ENCODE measurements at places on chromosomes 12 and 14. TPM values are rescaled to one million over a fixed set of nuclear protein-coding genes. Genes with fewer than 3 reads are reported as not detected.

GRCh38 chr14:77516126-77516525, 17.5 kb upstream of the ISM2 start:
- DNase-seq = no peak

NRIP2 gene
- total RNA-seq = 1.7 TPM

DNA sequence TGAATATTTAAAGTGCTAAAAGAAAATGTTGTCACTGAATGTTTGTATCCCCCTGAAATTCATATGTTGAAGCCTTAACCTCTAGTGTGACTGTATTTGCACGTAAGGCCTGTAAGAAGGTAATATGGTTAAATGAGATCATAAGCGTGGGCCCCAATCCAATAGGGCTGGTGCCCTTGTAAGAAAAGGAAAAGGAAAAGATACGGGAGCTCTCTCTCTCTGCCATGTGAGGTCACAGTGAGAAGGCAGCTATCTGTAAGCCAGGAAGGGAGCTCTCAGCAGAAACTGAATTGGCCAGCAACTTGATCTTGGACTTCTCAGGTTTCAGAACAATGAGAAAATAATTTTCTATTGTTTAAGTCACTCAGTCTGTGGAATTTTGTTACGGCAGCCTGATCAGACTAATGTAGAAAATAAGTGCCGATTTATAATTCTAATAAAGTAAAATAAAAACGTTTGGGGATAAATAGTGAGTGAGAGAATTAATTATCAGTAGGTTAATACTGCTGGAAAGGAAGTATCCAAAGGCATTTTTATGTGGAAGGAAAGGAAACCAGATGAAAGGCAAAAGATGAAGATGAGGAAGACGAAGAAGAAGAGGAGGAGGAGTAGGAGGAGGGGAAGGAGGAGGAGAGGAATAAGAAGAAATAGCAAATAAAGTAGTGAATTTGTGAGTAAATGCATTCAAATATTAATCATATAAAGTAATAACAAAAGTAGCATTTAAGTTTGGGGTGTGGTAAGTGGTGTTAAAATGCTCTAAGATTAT, 188.5 kb upstream of the KRR1 start:
- DNase-seq = no peak

DNA sequence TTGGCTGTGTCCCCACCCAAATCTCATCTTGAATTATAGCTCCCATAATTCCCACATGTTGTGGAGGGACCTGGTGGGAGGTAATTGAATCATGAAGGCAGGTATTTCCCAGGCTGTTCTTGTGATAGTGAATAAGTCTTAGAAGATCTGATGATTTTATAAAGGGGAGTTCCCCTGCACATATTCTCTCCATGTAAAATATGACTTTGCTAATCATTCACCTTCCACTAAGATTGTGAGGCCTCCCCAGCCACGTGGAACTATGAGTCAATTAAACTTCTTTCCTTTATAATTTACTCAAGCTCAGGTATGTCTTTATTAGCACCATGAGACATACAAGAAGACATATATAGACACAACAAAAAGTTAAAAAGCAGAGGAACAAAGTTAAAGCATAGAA, 120.0 kb downstream of the CPNE8 start:
- DNase-seq = no peak

SALL2 gene
- 6.4 TPM for total RNA-seq

DNA sequence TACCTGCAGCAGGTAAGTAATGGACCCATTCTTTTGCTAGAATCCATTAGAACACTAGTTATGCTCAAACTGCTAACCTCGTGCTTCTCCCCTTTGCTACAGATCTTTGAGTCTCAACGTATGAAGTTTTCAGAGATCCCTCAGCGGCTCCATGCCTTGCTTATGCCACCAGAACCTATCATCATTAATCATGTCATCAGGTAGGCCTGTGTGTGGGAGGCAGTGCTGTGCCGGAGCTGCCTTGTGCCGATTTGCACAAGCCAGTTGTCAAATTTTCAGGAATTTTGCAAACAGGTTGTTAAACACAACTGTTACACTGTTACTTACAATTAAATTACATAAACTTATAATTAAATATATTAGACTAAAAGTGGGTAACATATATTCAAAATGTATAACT, 5.2 kb downstream of the SMARCD1 start:
- no peak for DNase-seq

DNA sequence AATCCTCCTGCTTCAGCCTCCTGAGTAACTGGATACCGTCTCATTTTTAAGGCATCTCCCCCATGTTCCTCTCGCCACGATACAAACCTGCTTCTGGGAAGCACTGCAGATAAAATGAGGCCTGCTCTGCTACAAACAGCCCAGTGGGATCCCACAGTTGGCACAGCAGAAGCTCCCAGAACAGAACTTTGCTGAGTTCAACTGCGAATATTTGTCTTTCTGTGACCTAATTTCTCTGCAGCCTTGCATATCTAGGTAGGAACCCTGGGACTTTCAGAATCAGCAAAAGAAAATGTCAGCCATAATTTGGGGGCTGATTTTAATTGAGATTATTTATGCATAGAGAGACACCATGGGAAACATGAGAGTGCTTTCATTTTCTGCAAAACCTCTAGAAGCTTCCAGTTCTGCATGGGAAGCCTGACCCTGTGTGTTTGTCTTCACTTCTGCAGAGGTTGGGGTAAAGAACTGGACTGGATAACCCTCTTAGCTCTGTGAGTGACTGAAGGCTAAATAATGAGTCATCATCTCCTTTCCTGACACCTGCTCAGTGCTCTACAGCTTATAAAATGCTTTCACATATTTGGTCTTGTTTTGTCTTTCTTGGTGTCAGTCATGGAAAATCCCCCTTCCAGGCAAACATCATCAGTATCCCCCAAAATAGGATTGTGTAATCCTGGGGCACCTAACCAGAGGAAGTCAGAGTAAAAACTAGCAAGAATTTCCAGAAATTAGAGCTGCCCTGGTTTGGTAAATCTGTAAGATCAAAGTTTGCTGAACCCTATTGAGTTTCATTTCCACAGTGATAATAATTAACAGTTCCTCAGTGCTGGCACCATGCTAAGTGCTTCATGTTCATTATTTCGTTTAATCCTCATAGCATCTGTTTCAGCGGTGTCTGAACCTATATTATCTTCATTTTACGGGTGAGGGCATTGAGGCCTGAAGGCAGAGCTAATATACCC, 185.8 kb downstream of the SLC15A4 start:
- DNase-seq = no peak

- DNase-seq = no peak
Observed at GRCh38 chr12:30961030-30961429, 34.5 kb downstream of the TSPAN11 start.

DNA sequence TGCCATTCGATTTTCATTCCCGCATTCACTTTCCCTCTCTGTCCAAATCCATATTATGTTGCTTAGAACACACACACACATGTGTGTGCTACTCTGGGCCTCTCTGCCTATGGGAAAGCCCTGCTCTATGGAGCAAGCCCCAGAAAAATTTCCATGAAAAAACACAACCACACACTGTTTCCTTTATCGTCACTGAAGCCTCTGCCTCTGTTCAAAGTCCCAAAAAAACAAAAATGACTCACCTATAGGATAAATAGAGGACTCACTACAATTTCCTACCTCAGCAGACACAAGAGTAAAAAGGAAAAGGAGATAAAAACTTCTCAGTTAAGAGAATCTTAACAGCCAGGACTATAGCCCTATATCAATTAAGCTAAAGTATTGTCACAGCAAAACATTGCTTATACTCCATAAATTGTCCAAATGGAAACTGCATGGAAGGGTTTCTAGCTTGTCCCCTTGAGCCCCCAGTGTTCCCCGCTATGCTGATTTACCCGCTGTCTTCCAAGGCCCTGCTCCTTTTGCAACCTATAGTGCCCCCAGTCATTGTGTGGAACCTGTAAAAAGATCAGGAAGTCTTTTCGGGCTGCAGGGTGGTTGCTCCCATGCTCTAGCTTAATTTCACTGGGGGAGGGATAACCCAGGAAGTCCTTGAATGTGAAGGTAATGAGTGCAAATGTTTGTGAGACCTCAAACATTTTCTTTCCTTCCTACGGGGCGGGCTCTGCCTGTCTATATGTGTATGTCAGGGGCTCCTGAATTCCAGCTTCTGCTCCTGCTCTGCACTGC, 11.1 kb upstream of the PIP4K2C start:
- DNase-seq = no peak

DNA sequence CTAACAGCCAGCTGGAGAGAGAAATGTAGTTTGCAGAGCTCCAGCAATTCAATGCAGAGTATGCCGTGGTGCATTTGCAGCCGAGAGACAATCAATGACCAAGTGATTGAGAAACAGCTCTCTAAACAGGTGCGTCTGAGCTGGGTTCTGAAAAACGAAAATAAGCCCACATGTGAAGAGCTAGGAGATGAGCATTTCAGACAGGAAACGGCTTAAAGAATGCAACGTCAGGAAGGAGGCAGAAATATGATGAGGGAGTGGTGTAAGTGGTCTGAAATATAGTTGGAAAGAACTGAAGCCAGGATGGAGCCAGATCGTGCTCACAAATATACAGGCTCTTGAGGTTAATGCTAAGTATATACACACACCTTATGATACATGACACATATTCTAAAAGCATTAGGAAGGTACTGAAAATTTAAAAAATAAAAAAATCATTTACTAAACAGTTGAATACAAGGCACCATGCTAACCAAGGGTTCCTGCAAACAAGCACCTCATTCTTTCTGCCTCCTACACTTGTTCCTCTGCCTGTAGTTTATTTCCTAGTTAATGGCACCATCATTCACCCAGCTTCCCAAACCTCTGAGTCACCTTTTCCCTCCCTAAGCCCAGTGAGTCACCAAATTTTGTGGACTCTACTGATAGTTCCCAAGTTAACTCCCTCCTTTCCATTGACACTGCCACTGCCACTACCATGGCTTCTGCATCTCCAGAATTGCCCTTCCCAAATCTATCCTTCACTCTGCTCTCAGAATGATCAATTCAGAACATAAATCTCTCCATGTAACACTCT, 2.3 kb upstream of the GARIN2 start:
- DNase-seq = no peak

Measured in urinary bladder (tissue), 4 donors.